ENCODE measurements at places on chromosomes 4 and X.
A peak's percentile ranks its signal among the peaks of the same experiment; 100 is the strongest.

DNA sequence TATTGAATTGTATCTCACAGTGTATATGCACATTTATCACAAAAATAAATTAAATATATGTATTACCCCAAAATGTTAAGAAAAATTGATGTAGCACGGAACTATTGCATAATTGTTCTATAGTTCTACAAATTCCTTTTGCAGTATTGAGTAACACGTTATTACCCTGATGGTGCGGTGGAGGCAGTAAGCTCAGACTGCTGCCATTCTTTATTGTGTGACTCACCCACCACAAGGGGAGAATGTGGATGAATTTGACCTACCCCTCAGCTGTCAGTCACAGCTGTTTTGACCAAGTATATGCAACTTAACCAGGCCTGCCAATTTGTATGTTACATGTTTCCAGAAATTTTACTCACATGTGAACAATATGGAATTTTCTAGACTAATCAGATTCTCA, 506.6 kb downstream of the SH3BGRL start:
- no peak for DNase-seq

DNA sequence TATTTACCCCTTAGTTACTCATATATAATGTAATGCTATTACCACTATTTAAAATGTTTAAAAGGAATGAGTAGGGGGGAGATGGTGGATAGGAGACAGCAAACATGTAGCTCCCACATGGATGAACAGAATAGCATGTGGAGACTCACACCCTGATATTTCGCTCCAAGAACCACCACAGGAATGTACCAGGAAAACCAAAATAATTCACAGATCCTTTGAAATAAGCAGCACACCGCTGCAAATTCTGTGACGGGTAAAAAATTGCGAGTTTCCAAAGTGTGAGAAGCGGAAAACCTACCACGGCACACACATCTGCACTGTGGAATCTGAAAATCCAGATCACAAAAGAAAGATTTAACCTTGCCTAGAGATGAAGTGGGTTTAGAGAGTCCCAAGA, 428.2 kb downstream of the TLL1 start:
- no peak for DNase-seq

DNA sequence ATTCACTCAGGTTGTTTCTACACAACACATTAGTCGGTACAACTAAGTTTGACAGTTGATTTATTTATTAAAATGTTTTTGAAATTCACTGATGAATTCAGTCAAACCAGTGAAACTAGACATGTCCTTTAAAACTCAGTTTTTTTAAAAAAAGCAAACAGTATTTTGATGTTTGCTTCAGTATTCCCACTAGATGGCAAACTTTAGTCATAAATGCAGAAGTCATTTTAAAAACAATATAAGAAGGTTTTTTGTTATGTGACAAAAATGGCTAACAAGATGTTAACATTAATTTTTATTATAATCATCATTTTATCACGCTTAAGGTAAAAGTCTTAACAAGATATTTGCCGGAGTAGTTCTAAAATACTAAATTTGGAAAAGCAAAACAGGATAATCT, 1337.8 kb upstream of the DIAPH2 start:
- no peak for DNase-seq

DNA sequence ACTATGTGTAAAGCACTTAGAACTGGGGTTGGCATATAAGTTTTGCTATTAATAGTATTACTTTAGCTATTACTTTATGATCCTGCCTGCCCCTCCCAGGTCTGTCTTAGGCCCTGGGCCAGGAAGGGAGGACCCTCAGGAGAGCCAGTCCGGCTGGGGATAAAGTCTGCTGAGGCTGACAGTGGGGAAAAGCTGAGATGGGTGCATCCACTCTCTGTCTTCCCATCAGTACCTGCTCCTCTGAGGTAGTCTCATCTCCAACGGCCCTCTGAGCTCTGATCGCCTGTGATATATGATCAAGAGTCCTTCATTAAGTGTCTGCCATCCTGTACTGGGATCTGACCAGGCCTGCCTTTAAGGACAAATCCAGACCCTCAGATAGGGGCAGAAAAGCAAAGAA, 156.5 kb upstream of the PJA1 start:
- DNase-seq: no peak

- DNase-seq: no peak
These were observed 36.8 kb downstream of the LRP2BP start for GRCh38 chr4:185358959-185359358.

GRCh38 chr4:53003959-53004358, 141.8 kb downstream of the RASL11B start:
- DNase-seq: no peak

- DNase-seq: no peak
These were observed 348.7 kb downstream of the MAPK10 start for GRCh38 chr4:86011117-86011516.

DNA sequence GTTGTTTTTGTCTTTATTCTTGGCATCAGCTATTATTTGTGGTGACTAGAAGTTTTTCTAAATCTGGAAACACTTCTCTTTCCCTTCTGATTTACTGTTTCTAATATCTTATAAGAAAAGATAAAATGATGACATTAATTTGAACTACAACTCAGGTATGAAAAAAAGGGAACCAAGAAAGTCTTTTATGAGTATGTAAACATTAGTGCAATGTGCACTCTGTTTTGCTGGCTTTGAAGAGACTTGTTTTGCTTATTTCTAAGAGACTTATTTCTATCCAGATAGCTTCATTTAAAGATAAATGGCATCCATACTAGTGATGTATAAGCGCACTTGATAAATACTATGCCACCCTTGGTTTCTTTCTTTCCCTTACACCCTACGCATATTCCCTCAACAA, 10.1 kb upstream of the AMBN start:
- no peak for DNase-seq

DNA sequence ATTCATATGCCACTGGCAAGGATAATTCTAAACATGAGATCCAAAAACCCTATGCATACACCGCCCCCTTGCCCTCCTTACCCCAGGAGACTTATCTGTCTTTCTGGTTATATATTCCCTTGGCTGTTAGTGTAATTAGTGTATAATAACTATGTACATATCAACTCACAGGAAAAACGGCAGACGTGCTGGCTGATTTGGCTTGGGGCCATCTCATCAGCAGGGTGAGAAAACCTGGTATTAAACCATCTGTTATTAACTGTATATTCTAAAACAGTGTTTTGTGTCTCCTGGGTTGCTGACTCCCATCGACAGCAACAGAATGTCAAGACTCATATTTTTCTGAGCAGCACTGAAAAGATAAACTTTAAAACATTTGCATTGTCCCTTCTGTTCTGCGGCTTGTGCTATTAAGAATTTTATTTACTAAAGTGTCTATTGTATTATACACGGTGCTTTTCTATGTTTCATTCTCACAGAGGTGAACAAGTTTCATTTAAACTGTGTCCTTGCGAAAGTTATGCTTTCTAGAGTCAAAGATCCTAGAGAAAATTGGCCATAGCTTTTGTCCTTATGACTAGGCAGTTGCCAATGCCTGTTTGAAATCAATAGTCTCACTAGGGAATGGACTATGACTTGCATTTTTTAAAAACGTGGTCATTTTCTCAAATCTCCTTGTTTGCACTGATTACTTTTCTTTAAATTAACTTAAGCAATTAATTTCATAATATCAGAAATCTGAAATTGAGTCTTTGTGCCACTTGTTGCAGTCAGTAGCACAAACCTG, 211.5 kb upstream of the MID1 start:
- peak; percentile 68 for DNase-seq

DNA sequence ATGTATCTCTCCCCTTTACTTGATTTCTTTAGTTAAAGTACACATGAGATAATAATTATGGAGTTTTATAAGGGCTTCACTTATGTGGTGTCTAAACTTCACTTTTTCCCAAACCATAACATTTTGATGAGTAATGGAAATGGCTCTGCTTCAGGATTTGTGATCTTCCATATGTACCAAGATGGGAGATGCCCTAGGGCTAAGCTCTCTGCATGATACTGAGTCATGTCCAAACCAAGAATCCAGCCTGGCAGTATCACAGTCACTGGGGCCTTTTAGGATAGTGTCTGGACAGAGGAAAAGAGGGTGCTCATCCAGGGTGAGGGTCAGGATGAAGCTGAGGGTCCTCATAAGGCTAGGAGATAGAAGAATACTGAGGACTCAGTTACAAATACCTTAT, 47.9 kb upstream of the PAGE3 start:
- no peak for DNase-seq

DNA sequence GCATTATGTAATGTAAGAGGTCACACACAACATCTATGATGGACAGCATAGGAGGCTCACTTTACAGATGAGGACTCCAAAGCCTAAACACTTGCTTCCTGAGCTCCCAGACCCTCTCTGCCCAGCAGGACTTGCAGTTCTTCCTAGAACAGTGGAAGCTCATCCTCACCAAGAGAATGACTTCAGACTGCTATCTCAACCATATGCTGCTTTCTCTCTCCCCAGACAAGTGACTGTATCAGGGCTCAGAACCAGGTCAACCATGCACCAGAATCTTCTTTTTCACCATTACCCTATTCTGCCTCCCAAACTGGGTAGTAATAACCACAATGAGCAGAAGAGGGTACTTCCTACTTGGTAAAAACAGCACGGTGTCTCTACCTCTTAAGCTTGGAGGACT, 12.2 kb downstream of the RNF150 start:
- DNase-seq: no peak

DNA sequence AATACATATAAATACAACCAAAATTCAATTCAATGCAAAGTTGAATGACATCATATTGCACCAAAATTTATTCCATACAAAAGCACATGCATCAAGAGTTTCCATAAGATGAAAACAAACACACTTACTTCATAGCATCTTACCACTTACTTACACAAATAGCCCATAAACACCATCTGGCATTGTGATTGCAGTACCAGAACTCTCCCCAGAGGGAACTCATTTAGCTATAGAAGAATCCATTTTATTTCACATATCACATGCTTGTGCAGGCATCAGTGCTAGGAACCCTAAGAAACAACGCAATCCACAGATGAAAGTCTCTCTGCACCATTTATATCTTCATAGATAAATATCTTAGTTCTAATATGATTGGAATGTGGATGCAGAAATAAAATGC, 77.9 kb downstream of the SLC7A11 start:
- DNase-seq: no peak

DNA sequence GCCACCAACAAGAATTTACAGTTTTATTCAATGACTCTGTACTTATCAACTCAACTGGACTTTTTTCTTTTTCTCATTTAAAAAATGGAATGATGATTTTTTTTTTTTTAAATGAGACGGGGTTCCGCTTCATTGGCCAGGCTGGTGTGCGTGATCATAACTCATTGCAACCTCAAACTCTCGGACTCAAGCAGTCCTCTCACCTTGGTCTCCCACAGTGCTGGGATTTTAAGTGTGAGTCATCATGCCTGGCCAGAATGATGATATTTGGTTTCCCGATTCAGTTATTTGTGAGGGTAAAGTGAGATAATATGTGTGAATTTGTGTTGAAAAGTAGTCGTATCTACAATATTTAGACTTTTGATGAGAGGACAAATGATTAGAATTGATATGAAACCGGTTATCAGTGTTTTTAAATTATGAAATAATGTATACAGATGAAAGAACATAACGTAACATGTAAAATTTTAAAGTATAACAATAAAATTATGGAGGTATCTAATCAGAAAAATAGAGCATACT, 66.0 kb upstream of the UNC5C start:
- DNase-seq: no peak

- DNase-seq: peak; percentile 37
These were observed 69.7 kb downstream of the KLHL8 start for GRCh38 chr4:87150498-87151261.

- DNase-seq: no peak
These were observed 69.2 kb downstream of the PHKA1 start for GRCh38 chrX:72644946-72645345.

DNA sequence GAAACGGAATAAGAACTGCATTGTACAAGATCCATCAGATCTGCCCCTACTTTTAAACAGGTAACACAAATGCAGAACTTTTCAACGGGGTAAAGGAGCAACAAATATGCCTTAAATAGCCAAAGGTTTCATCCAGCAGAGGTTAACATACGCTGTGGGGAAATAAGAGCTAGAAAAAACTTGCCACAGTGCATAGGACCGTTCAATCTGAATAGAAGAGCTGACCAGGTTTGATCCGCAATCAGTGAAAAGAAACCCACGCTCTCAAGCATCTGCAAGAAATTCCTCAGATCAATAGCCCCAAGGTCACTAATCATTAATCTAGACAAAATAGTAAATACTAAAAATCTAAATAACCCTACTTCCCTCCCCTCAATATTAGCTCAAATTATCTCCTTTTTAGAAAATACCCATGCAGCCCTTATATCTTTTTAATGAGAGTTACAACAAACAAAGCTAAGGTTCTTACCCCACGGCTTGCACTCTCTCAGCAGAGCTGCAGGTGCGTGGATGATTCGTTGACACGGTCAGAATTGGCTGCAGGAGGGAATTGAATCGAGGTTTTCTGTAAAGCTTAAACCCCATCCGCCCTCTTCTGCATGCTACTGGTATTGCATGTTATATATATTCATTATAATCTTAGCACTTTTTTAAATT, at the start of gene TLR10:
TSS of gene TLR10 (minus strand) at position 539 of the 657 bp plus-strand sequence. CDS start 7,400 bp downstream, outside the sequence.
- no peak for DNase-seq

GRCh38 chr4:181599134-181599533, 644.1 kb upstream of the TENM3 start:
- peak; percentile 84 for DNase-seq

DNA sequence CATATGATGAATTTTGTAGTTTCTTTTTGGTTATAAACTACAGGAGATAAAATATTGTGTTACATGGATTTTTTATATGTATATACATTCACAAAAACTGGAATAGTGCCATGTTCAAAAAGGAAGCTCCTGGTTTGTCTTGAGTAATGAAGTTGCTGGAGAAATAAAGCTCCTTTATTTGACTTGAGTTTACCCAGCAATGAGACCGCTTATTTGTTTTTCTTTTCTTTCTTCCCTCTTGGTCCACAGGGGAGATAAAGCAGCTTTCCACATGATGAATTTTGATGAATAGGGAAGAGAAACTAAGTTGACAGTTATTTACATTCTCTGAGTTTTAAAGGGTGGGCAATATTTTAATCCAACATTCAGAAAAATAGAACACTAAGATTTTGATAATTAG, 176.5 kb downstream of the GPM6A start:
- DNase-seq: no peak

GRCh38 chr4:128608006-128608405, 201.5 kb upstream of the JADE1 start:
- no peak for DNase-seq

- no peak for DNase-seq
These were observed 133.8 kb upstream of the LCORL start for GRCh38 chr4:18155067-18156041.

DNA sequence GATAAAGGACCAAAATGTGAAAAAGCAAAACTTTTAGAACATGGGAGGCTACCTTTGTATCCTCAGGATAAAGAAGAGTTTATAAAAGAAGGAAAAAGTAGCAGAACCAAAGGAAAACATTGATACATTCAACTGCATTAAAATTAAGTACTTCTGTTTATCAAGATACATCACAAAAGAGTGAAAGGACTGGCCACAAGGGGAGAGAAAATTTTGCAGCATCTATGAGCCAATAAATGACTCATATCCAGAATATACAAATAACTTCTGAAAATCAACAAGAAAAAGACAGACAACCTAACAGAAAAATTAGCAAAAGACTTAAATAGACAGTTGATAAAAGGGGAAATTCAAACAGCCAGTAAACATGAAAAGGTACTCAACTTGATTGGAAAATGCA, 177.1 kb downstream of the RBMX2 start:
- no peak for DNase-seq

Measured in NCI-H1930 (cell line).